ENCODE measurements at places on chromosomes 11 and 22.
A peak's percentile ranks its signal among the peaks of the same experiment; 100 is the strongest.

DNA sequence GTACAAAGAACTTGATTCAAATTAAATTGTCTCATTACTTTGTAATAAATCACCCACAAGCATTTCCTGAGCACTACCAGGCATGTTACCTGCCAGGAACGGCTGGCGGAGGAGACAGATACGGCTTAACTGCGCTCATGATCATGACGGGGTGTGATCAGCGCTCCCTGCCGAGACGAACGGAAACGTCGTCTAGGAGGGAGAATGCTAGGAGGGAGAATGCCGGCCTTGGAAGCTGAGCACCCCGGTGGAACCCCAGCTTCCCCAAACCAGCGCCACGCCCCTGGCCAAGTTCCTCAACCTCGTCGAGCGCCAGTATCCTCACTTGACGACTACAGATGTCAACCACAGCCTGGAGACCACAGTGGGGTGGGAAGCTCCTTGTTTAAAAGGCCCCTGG lies 272.8 kb downstream of the CTTN start:
- no peak for DNase-seq

DNA sequence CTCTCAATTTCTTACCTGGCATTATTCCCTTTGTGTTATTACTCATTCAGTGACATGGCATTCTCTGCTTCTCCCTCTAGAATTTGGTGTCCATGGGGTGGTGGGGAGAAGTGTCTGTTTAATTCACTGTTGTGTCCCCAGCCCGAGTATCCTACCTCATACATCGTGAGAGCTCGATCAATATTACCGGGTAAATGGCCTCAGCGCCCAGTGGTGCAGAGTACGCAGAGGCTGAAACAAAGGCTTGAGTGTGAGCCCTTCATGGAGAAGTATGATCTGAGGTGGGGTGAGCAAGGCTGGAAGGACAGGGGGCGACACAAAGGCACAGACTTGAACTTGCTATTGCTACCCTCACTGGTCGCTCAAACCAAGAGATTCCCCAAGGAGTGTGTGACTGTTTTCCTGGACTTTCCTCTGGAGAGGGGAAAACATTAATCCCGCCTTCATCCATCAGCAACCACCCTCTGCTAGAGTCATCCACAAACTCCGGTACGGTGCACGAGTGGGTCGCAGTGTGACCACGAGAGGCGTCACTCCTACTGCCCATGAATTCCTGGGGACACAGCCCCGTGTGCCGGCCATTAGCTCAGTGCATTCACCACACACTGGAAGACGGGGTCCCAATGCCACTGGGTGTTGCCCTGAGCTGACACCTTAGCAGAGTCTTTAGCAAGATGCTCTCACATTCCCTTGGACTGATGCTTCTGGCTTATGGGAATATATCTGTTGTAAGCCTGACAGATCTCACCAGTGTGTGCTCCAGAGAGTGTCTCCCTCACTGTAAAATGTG lies 35.0 kb upstream of the CCND1 start:
- no peak for DNase-seq

GRCh38 chr11:79397252-79397651 lies 43.6 kb downstream of the TENM4 start:
- DNase-seq = no peak

- DNase-seq = no peak
These were observed 5.5 kb downstream of the CDC42EP1 start for GRCh38 chr22:37565830-37566229.

- DNase-seq = peak; percentile 95
These were observed 391.5 kb downstream of the CADM1 start for GRCh38 chr11:115112754-115113153.

- no peak for DNase-seq
These were observed 197.5 kb downstream of the MSANTD4 start for GRCh38 chr11:105824457-105825013.

DNA sequence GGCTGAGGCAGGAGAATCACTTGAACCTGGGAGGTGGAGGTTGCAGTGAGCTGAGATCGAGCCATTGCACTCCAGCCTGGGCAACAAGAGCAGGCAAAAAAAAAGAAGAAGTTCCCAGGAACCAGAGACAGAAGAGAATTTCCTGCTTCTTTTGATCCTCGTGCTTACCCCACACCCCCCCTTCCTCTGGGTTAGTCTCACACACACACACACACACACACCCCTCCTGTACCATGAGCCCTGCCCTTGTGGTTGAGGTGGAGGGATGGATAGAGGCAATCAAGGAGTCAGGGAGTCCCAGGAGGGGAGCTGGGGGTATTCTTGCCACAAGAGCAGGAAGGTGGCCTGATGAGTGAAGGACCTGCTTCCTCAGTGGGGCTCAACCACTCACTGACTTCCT lies 4.1 kb upstream of the UBE2L6 start:
- DNase-seq = no peak

GRCh38 chr11:119797736-119798135 lies 68.7 kb upstream of the NECTIN1 start:
- no peak for DNase-seq

DNA sequence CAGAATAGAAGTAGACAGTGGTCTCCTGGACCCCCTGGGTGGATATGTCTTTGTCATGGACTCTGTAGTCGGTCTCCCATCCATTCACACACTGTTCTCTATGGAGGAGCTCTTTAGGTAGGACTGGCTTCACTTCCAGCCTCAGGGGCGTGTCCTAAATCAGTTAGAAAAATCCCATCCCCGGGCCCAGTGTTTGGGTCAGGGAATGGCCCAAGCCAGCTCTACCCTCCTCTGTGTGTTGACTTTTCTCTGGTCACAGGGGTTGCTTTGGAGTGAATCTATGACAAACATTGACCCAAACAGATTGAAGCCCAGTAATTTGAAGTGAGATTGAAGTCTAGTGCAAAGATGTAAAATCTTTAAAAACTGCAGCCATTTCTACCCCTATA lies 34.0 kb downstream of the WEE1 start:
- no peak for DNase-seq

- DNase-seq = peak; percentile 88
These were observed 661 bp upstream of the MALAT1 start for GRCh38 chr11:65498042-65498726.

- peak; percentile 81 for DNase-seq
These were observed 76.0 kb upstream of the GRK3 start for GRCh38 chr22:25488244-25489020.

GRCh38 chr11:35458846-35459245 lies 39.5 kb upstream of the SLC1A2 start:
- no peak for DNase-seq

DNA sequence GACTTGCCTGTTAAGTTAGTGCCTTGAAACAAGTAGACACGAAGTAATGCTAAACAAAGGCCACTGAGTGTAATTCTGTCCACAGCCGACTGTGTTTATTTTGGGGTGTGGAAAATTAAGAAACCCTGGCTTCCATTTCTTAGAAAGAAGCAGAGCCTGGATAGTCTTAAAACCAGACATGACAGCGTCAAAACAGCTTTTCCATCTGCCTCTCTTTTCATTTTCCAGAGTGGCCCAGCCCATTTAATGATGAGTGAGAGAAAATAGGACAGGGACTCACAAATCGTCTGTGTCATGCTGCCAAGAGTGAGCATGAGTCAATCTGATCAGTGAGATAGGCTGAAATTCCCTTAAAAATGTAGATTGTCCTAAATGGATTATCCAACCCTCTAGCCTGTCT lies 485.9 kb downstream of the JRKL start:
- no peak for DNase-seq

DNA sequence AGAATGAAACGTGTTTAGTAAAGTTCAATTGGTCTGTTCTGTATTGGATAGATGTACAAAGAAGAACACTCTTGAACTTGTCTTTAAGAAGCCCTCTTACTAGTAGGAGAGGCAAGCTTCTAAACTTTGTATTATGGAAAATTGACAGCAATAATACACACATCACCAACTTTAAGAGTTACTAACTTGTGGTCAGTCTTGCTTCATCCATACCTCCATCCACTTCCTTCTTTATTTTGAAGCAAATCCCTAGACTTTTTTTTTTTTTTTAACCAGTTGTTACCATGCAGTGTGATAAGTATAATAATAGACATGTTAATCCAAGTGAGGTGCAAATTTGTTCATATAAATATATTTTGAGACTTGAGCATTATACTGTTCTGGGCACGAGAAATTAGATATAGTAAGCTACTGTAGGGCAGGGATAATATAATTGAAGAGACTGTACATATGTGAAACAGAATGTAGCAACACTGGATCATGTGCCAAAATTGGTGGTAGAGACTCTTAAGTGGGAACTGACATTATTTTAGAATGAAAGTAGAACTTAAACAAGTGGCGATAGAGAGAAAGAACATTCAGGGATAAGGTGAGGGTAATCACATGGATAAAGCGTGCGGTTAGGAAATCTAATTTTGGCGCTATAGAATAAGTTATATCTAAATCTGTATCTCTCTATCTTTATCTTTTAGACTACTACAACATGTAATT lies 6.5 kb downstream of the FAR1 start:
- DNase-seq = no peak

DNA sequence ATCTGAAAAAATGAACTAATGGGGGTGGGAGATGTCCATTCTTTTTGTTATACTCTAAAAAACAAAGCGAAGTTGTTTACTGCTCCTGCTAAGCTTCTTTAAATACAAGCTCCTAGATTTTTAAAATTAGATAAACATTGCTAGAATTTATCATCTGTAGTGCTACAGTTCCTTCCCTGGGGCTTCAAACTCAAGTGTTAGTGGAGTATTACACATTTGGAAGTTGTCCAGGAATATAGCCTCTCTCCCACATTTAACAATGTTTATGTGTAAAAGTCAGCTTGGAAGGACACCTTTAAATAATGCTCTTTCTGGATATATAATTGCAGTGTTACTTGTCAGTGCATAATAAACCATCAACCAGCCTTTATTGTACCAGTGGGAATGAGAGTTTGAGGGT lies 155.5 kb downstream of the SPON1 start:
- DNase-seq = peak; percentile 54

DNA sequence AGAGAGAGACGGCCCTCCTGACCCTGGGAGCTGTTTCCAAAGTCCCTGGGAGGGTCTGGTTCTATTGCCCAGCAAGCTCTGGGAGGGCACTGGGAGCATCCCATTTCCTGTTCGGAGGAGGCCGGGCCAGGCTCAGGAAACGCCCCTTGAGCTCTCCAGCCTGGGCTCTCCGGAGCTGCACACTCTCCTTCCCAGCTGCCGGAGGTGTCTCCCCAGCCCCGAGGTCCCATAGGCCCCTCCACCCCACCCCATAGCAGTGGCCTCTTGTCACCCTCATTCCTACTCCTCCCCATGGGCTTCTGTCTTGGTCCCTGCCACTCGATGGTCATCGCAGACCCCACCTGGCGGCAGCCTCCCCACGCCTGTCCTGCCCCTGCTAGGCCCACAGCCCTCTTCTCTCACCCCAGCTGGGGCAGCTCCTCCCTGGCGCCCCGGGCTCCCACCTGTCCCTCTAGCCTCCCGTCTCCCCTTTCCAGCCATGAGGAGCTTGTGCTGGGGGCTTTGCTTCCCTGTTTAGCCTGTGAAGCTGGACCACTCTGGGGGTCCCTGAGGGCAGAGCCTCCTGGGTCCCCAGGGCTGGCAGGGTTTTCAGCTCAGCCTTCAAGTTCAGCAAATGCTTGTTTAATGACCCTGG lies 2.8 kb downstream of the TSPAN32 start:
- DNase-seq = no peak

- DNase-seq = no peak
These were observed 6.8 kb downstream of the MALAT1 start for GRCh38 chr11:65505466-65506289.

DNA sequence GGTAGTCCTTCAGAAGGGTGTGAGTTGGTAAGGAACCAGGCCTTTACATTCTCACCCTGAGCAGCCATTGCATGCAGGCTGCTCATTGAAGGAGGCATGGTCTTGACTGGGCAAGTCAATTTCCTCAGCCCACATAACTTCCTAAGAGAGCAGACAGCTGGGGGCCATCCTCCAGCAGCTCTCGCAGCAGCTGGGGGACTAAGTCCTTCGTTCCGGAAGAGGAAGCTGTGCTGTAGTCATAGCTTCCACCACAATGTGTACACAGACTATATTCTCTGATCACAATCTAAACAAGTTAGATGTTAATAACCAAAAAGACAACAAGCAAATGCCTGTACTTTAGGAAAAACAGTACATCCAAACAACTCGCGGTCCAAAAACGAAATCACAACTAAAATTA lies 30.1 kb upstream of the MPPED1 start:
- DNase-seq = no peak

DNA sequence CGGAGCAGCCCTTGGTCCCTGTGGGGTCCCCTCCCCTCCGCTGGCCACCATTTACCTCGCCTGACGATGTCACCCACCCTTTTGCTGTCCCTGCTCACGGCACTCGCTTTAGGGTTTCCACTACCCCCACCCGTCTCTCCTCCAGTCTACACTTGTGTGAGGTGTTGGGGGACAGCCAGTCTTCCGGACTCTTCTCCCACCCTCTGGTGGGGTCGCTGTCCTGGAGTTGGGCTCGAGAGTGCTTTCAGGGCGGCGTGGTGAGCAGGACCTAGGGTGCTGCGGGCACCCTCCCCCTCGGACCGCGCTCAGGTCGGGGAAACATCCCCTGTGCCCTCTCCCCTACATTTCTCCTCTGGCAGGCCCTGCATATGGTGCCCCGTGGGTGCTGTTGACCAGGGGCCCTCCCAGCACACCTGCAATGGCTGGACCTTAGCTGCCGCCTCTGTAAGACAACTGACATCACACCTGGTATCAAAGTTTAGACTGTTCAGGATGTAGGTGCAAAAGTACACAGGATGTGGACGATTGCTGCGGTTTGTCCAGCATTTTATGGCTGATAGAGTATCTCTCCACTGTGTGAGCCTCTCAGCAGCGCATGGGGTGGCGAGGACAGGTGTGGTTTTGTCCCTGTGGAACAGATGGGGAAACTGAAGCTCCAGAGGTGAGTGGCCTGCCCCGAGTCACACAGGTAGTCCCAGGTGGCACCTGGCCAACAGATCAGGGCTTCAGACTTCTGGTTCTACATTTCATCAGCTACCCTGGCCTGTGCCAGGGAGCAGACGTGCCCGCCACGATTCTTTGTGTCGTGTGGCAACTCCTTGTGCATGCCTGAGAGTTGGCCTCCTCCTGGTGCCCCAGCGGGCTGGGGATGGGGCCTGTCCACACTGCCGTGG lies 1.2 kb downstream of the GRK2 start:
- DNase-seq = no peak

GRCh38 chr22:36298118-36298517 lies 45.2 kb downstream of the APOL1 start:
- no peak for DNase-seq

- DNase-seq = no peak
These were observed 8.0 kb downstream of the NUMA1 start for GRCh38 chr11:72072348-72072747.

- peak; percentile 87 for DNase-seq
These were observed 631 bp downstream of the PHF21A start for GRCh38 chr11:46120346-46121300.

- DNase-seq = peak; percentile 91
These were observed 24.2 kb downstream of the EIF4G2 start for GRCh38 chr11:10784232-10785145.
